ENCODE measurements at places on chromosomes 7 and 10.
A peak's percentile ranks its signal among the peaks of the same experiment; 100 is the strongest.

GRCh38 chr7:17301471-17302456, 3.3 kb downstream of the AHR start:
- no peak for DNase-seq

- no peak for DNase-seq
These were observed 8.4 kb downstream of the ARHGAP21 start for GRCh38 chr10:24715246-24715769.

DNA sequence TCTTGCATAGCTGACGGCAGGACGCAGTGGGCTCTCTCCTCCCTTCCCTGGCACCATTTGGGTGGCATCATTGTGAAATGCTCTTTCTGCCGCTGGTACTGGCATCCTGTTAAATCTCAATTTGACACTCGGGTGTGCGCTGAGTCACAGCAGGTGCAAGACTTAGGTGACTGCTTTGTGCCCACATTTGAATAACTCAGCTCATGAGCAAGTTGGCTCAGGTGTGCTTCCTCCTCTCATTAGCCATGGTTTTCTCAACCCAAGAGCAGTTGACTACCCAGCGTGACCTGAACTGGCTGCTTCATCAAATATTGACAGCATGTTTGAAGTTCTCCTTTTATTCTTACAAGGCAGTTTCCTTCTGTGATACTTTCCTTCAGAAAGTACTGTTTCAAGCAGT, 24.6 kb upstream of the NFE2L3 start:
- DNase-seq: no peak

- DNase-seq: peak; percentile 10
These were observed 17.6 kb downstream of the ZDHHC16 start for GRCh38 chr10:97463363-97464132.

DNA sequence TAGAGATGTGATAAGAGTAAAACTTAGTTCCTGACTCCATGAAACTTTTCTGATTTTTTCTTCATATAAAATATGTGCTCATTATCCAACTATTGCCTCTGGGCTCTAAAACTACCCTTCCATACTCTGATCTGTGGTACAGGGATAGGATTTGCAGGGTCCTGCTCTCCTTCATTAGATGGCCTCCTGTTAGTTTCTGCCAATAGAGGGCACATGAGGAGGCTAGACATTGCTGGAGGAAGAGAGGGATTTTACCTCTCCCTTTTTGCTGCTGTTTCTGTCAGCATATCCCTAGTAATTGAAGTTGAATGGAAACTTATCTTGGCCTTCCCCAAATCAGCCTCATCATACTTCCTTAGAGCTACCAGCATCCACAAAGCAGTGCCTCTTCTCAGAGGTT, 269.4 kb downstream of the NXPH1 start:
- no peak for DNase-seq

GRCh38 chr10:59587083-59587755, 122.4 kb downstream of the SLC16A9 start:
- no peak for DNase-seq

- DNase-seq: no peak
These were observed 41.7 kb downstream of the HIPK2 start for GRCh38 chr7:139735912-139736595.

DNA sequence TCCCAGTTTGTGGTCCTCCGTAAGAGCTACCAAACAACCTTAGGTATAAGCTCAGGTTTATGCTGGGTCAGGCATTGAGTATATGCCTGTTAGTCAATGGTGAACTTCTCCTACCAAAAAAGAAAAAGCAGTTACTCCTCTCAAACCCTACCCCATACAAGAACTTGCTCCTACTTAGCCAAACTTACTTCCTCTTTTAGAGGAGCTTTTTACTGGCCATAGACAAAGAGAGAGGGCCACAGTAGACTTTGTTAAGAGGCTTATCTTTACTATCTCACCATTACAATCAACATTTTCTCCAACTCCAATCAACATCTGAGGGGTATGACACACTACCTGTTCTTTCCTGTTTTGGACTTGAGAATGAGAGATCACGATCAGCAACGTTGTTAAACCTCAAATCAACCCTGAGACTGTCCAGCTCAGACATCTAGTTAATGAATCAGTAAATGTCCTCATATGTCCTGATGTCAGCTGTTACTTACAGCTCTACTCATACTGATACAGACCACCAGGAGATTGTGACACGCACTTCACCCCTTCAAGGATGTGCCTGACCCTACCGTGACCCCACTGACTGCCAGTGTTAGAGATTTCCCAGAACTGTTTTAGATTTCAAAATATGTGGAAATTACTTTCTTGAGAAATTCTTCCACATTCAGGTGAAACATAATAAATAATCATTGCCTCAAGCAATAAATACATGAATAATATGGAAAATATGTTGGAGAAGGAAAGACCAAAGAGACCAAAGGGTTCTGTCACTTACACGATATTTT, 18.4 kb upstream of the CCDC71L start:
- peak; percentile 41 for DNase-seq

DNA sequence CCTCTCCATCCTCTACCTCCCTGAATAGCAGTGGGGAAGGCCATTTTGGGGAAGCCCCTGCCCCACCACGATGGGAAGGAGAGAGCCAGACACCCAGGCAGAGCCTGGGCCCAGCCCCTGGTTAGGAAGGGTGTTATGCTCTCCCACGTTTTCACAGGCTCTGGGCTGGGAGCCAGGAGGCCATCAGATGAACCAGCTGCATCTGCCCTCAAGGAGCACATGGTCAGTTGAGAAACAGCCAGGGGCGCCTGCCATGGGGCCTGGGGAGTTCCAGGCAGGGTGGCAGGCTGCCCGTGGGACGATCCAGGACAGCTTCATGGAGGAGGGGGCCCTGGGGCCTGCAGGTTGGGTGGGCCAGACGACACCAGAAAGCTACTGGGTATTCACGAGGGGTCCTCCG, 47.5 kb downstream of the CAMK2B start:
- DNase-seq: no peak

DNA sequence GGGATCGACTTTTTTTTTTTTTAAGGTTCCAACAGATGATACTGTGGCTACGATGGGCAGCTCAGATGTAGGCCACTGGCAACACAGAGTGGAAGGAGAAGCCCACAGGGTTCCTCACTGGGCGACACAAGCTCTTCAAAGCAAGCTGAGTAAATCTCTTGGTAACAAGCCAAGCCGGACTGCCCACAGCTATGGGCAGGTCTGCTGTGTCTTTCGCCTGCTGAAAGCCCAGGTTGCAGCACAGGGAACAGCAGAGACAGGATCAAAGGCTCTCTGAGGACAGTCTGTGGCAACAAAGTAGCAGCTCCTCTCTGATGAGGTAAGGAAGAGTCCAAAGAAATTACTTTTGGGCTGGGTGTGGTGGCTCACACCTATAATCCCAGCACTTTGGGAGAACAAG, 83.6 kb downstream of the KCNMA1 start:
- DNase-seq: no peak

- DNase-seq: no peak
These were observed 337.1 kb downstream of the BMPER start for GRCh38 chr7:34242391-34242790.

DNA sequence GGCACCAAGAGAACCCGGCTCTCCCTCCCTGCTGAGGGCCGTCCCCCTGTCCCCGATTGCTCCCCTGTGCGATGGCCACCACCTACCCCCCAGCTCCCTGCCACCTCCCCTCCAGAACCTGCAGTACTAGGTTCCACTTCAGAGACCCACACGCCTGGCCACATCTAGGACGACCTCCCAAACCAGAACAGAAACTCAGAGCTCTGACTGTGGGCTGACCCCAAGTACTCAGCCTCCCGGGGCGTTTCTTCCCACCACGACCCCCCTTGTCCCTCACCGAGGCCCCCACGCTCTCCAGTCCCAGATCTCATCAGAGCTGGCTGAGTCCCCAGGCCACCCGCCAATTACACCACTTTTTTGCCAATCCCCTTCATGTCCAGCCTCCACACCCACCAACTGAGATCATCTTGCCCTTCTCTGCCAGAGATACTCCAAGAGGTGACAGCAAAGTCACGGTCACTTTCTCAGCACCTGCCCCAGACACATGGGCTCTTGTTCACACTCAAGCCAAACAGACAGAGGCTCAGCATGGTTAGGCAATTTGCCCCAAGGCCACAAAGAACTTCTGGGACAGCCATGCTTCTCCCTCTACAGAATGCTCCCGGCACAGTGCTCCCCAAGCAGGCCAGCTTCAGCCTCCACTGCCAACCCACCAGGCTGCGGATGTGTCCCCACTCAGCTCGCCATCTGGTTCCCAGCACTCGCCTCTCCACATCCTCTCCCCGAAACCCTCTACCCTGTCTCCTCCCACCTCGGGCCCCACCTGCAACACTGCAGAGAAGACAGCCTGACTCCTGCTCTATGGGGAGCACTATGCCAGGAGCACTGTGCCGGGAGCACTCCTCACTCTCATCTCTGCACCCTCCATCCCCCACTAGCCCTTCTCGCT, 4.7 kb downstream of the TMEM120A start:
- no peak for DNase-seq

DNA sequence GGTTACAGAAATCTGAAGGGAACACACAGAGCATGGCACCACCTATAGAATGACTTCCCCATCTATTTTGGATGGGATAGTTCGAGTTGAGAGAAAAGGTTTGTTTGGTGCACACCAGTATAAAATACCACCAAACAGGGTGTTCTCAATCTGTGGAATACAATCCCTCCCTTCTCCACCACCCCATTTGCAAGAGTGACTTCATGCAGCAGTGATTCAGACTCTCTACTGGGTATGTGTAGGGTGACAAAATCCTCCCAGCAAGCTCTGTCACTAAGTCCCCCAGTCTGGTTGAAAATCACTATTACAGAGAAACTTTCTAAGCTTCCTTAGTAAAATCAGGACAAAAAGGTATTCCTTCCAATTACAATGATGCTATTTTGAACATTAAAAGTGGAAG, 69.0 kb downstream of the ANK3 start:
- DNase-seq: no peak

GRCh38 chr7:149879766-149880637, 6.2 kb downstream of the ATP6V0E2 start:
- DNase-seq: no peak

DNA sequence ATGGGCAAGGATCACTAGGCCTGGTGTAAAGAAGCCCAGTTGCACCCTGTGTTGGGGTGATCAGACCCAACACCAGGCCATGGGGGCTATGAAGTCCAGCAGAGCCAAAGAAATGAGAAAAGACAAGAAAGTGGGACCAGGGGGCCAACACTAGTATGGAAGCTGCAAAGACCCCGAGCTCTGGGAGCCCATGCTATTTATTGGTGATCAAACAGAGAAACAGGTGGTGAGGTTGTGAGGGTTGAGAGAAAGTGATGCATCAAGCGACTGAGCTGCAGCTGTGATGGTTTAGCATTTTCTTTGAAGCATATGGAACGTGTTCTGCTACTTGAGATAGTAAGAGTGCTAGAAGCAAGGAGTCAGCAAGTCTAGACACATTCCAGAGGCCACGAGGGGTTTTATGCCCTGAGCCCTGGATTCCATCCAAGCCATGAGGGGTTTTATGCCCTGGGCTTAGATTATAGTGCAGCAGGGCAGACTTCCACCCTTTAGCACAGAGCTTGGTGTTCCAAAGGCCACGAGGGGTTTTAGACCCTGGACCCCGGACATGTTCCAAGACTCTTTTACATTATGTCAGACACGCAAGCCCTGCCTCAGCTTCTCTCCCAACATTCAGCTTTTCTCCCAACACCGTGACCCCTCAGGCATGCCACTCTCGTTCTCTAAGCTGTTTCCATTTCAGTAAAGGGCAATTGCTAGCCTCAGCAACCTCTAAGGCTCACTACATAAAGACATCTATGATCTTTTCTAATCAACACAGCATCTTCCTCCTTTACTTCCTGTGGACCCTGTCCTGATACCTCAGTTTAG, 43.1 kb upstream of the GPAM start:
- no peak for DNase-seq

DNA sequence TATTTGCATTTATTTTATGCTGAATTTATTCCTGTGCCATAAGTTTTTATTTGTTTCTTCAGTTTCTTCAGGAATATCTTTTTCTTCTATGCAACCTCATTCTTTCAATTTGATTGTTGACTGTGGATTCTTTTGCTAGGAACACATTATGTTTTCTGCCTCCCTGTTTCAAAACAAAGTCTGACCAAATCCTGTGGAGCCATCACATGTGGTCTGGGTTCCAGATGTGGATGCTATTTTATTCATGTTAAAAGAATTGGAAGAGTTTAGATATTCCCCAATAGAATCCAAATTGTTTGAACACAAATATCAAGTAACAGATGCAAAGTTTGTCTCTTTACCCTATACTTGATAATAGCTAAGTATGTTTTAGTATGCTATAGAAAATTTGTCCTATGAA, 56.8 kb upstream of the LRRC17 start:
- DNase-seq: no peak

DNA sequence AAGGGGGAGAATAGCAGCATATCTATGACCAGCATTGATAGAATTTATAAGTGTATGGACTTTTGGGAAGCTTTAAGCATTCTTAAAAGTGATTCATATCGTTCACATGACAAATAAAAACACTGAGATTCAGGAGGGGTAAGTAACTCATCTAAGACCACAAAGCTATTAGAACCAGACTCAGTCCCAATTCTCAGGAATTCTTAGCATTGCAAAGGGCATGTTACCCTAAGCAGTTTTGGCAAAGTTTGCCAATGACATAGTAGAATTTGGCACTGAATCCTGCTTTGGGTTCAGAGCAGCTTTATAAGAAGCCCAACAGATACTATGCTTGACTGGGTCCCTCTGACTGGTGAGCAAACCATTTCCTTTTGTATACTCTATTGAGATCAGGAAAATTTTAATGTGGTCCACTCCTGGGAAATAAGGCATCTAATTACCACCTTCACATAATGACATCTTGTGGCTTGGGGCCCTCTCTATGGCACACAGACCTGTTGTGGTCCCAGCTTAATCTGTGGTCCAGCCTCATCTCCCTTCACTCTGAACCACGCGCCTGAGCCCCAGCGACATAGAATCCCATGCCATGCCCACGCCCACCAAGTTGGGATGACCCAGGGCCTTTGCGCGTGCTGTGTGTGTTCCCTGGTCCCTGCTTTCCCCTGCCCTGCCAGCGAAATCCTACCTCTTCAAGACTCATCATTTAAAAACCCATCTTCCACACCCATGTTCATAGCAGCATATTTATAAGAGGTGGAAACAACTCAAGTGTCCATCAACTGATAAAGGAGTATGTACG, 37.5 kb upstream of the DOCK1 start:
- no peak for DNase-seq

GRCh38 chr7:111985798-111986197, 220.4 kb downstream of the DOCK4 start:
- no peak for DNase-seq

GRCh38 chr10:118045837-118046394, 825 bp downstream of the RAB11FIP2 start:
- DNase-seq: no peak

- no peak for DNase-seq
These were observed 391 bp downstream of the NOBOX start for GRCh38 chr7:144403102-144403501.

- no peak for DNase-seq
These were observed 125.6 kb downstream of the LYZL1 start for GRCh38 chr10:29414501-29414900.

GRCh38 chr7:128236924-128237586, 4.0 kb upstream of the LEP start:
- peak; percentile 95 for DNase-seq

DNA sequence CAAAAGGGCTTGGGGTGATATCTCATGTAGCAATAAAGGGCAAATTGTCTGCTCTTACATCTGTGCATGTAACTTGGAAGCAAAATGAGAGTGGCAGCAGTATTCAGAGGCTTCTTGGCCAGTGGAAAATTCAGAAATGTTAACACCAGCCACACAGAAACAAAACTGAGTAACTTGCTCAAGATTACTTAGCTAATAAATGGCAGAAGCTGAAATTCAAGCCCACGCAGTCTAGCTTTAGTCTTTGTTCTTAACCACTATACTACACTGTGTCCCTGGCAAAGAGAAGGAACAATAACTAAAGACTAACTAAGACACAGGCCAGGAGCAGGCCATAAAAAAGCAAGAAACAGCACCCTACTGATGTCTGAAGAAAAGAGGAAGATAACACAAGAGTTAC, 185.9 kb upstream of the ASAH2 start:
- DNase-seq: no peak
